ENCODE measurements at places on chromosomes 11 and 22.
A peak's percentile ranks its signal among the peaks of the same experiment; 100 is the strongest.

- DNase-seq: no peak
These were observed 40.7 kb upstream of the DKK3 start for GRCh38 chr11:12048936-12049790.

GRCh38 chr11:6132431-6132830 is 24.9 kb downstream of the OR56B4 start:
- no peak for DNase-seq

- DNase-seq: no peak
These were observed 1.9 kb downstream of the TAGLN start for GRCh38 chr11:117200813-117201657.

GRCh38 chr22:30781271-30781875 is 86.7 kb downstream of the OSBP2 start:
- DNase-seq: no peak

DNA sequence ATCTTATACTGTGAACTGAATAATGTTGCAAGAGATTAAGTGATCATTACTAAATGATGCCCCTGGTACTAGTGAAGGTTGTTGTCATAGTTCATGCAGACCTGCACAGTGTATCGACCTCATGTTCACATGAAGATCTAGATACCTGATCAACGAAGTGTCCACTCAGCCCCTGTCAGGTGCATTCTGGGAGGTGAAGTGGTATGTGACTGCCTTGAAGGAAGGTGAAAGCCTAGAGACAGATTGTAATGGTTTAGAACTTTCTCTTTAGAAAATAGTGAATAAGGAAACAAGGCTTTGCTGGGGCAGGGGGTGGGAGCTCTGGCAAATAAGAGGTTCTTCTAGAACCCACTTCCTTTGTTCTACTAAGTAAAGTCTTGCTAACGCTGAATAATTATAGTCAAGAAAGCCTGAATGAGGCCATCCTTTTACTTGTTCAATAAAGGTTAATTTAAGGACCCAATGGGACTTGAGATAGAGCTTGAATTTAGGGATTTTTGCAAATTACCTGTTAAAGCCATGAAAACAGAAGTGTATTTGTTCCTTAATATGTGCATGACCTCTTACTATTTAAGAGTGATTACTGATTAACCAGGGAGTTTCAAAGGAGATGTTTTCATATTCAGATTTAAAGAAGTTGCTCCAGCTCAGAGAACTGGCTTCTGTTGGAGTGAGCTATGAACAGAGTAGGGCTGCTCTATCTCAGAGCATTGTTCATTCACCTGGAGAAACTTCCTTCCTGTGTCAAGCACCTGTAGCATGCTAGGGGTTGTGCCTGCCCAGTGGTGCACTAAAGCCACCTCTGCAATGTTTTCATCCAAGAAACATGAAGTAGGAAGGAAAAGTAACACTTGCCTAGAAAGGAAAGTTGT is 45.3 kb downstream of the C22orf31 start:
- DNase-seq: no peak

GRCh38 chr22:24512043-24512442 is 16.9 kb downstream of the UPB1 start:
- no peak for DNase-seq

DNA sequence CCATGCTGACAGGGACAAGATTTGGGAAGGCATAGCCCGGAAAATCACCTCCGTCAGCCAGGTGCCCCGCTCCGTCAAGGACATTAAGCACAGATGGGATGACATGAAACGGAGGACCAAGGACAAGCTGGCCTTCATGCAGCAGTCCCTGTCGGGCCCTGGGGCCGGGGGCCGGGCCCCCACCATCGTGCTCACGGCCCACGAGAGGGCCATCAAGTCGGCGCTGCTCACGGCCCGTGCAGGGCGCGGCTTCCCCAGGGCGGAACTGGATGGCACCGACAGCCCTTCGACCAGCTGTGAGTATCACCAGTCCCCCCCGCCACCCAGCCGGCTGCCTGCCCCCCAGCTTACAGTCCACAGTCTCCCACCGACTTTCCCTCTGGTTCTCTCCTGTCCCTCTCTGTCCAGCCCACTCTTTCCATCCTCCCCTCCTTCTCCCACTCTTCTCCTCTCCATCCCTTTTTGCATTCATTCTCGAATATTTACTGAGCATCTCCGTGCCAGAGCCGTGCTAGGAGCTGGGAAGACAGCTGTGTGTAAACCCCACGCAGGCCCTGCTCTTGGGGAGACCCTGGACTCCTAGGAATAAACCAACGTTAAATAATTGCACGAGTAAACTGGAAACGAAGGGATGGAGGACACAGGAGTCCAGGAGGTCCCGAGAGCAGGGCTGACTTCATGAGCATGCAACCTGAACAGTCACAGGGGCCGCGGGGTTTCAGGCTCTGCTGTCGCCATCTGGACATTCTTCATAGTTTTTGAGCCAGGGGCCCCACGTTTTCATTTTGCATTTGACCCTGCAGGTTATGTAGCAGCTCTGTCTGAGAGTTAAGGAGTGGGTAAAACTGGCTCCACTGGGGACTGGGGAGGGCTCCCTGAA is 62.8 kb downstream of the PRDM11 start:
- no peak for DNase-seq

GRCh38 chr22:41943661-41944209 is 3.2 kb downstream of the CENPM start:
- no peak for DNase-seq

DNA sequence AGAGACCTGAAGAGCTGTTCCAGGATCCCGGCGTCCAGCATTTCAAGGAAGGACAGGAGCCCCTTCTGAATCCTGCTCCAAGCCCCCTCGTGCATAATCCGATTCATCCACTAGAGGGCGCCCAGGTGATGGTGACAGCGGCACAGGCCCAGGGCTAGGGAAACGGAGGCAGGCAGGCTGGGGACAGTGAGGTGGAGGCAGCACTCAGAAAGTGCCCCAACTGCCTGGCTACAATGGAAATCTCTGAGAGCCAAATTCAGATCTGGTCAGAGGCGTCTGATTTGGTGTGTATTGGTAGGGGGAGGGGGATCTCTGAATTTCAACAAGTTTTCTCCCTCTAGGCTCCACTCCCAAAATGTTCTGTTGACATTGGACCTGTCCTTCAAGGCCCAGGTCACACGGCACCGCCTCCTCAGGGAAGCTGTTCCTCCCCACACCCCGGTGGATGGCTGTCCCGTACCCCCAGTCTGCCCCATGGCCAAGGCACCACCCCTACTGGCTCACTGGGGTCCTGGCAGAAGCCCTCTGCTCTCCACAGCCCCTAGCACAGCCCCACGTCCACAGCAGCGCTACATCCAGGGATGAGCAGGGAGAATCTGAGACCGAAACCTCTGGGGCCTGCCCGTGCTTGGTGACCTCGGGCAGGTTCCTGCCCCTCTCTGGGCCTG is 142.9 kb downstream of the CRYBB2 start:
- peak; percentile 87 for DNase-seq

DNA sequence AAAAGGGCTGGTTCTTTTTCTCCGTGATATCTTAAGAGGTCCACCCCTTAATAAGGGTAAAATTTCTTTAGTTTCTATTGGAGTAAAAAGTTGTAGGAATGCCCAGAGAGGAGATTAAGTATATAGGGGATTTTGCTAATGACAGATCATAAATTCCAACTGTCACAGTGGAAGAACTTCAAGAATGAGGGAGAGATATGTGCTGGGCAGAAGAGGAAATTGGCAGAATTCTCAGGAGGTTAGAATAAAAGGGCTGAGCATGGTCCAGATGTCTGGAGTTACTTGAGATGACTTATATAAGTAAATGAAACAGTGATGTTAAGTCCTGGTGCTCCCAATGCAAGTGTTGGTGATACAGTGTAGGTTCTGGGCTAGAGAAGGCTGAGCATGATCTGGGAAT is 417.6 kb upstream of the ARHGAP42 start:
- no peak for DNase-seq

GRCh38 chr11:9231848-9232177 is 33.3 kb downstream of the DENND5A start:
- peak; percentile 53 for DNase-seq

DNA sequence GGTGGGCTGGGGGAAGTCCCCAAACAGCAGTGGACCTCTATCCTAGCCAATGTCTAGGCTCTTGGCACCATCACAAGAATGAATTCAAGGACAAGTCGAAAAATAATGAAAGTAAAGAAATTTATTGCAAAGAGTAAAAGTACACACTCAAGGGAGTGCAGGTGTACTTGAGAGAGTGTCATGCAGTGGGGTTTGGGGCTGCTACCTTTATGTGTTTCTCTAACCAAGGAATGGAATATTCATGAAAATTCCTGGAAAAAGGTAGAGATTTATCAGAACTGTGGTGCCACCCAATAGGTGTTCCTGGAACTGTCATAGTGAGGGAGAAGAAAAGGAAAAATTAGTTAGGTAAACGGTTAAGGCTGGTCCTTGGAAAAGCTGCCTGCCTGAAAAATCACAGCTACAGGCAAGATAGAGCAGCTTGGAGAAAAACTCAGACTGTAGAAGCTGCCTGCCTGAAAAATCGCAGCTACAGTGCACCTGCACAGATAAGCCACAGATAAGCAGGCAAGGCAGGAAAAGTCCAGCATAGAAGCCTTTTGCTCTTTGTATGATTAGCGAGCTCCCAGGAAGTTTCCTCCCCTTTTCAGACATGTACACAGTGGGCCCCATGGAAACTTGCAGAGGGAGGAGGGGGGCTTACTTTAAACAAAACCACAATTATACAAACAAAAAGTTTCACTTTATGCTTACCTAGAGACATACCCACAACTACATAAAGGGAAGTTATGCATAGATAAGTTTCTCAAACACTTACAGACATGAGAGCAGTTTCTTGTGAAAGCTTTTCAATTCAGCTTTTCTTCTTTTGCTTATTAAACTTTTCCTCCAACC is 71.4 kb upstream of the B3GNT6 start:
- peak; percentile 46 for DNase-seq

GRCh38 chr22:35863432-35863831 is 145.8 kb downstream of the APOL5 start:
- no peak for DNase-seq

All from GM20000 (cell line).